Peyer's patch (tissue), 4 donors: ENCODE measurements at places on chromosomes 13 and 19.

GRCh38 chr19:50750010-50750409 is 20.3 kb upstream of the GPR32 start:
- no peaks in the 10 kb centered on the region for H3K27me3 ChIP-seq
- H3K27ac ChIP-seq, result no peak overlapping the region
- no peaks in the 10 kb centered on the region for H3K36me3 ChIP-seq
- H3K4me1 ChIP-seq, result no peaks in the 10 kb centered on the region
- no peak overlapping the region for H3K4me3 ChIP-seq

DNA sequence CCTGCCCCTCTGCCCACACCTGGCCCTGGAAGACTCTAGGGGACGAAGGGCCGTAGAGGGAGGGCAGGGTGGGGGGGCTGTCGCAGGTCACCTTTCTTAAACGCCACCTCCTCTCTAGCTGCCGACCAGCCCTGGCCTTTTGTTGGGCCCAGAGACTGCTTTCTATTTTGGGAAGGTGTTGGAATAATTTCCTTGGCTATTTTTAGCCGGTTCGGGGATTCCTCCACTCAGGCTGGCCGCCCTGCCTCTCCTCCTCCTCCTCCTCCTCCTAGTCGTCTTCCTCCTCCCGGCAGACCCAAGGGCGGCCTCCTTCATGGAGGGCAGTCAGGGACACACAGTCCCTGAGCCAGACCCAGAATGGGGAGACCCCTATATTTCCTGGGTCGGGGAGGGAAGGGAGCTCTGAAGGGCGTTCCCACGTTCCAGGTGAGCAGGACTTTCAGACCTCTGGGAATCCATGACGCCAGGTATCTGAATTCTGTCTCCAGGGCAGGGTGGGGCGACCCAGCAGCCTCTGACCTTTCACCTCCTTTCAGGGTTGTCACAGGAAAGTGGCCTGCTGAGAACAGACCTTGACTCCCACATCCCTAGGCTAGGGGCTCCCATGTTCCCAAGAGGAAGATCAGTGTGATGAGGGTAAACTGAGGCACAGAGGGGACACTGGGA is 19.9 kb downstream of the GADD45B start:
- peak; percentile 67 for DNase-seq
- H3K4me1 ChIP-seq, result peaks cover 18% of the 10 kb centered on the region
- peak overlapping the region; percentile 43 for H3K4me3 ChIP-seq

GRCh38 chr13:26909477-26909876 is 148.9 kb upstream of the GPR12 start:
- no peaks in the 10 kb centered on the region for H3K4me1 ChIP-seq
- no peaks in the 10 kb centered on the region for H3K36me3 ChIP-seq

- H3K4me3 ChIP-seq, result no peak overlapping the region
- H3K36me3 ChIP-seq, result no peaks in the 10 kb centered on the region
- DNase-seq, result no peak
- no peak overlapping the region for H3K27ac ChIP-seq
Measured at GRCh38 chr19:21593934-21594820, 88.8 kb downstream of the ZNF429 start.

GRCh38 chr13:34167347-34167746 is 349.4 kb downstream of the RFC3 start:
- no peak overlapping the region for H3K27ac ChIP-seq
- no peaks in the 10 kb centered on the region for H3K4me1 ChIP-seq
- no peaks in the 10 kb centered on the region for H3K36me3 ChIP-seq
- no peak for DNase-seq

DNA sequence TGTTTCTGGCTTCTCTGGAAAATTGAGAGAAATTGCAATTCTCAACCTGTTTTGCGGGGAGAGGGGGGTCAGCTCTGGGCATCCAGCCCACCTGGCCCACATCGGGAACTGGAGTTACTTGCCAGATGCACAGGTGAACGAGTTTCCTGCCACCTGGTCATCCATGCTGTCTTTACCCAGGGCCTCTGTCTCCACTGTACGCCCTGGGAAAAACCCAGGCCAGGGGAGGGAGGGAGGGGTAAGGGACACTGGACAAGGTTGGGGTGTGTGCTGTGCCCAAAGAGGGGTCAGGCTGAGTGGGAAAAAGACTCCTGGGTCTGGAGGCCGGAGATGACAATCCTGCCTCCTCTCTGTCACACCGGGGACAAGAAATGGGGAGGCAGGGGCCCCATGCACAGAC is 307.6 kb downstream of the ZNF536 start:
- no peaks in the 10 kb centered on the region for H3K27me3 ChIP-seq
- no peak overlapping the region for H3K4me3 ChIP-seq
- H3K4me1 ChIP-seq, result no peaks in the 10 kb centered on the region
- no peak for DNase-seq
- H3K36me3 ChIP-seq, result no peaks in the 10 kb centered on the region
- H3K27ac ChIP-seq, result no peak overlapping the region

DNA sequence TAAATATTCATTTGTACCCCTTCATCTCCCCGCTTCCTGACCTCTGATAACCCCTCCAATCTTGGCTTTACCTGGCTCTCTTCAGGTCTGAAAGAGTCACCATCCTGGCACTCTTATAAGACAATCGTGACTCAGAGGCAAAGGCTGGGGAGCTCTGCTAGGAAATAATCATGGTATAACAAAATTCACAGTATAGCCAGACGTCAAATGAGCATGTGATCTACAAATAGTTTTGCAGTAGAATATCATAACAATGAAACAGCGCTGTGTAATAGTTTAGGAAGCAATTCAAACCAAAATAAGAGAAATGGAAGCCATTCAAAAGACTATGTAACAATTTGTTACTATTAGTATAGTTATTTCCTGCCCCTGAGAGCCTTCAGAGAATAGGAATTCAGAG is 34.2 kb downstream of the RXFP2 start:
- H3K27ac ChIP-seq, result no peak overlapping the region
- H3K27me3 ChIP-seq, result no peaks in the 10 kb centered on the region
- H3K4me3 ChIP-seq, result no peak overlapping the region
- no peak for DNase-seq
- H3K4me1 ChIP-seq, result no peaks in the 10 kb centered on the region

DNA sequence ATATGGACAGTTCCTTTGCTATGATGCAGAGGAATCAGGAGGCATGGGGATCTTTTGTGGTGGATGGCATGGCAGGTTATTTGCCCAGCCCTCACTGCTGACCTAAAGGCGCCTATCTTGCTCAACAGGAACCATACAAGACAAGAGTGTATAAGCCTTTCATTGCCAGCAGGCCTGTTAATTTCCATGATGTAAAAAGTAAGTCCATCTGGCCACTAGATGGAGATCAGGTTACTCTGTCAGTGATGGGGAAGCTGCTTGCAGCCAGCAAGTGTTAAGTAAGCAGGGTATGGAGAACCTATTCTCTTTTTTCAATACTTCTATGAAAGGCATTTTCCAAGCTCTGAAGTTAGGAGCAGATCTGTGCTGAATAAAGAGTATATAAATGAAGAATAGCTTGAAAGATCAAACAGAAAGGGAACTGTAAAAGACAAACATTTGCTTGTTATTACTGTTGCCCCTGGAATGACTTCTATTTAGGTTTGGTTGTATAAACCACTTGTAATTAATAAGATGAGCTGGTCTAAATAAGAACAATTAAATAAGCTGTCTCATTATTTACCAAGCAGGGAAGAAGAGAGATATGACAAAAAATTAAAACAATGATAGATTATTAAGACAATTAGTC is 210.9 kb downstream of the RGCC start:
- H3K27me3 ChIP-seq, result no peaks in the 10 kb centered on the region
- H3K27ac ChIP-seq, result no peak overlapping the region
- H3K36me3 ChIP-seq, result no peaks in the 10 kb centered on the region
- H3K4me3 ChIP-seq, result no peak overlapping the region

DNA sequence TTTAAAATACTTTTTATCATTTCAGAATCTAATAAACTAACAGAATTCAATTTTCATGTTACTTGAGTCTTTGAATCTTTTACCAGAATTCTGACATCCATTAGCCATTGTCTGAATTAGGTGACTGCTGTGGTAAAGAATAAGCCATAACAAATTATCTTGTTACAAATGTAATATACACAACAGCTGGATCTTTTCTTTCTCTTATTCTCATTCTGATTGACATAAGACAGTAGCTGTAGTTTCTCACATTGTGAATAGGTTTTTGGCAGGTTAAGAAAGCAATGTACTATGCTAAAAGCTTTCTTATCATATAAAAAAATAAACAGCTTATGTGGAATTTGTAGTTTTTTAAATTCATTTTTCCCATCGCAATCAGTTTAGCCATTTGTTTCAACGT is 734.0 kb upstream of the PCDH9 start:
- no peaks in the 10 kb centered on the region for H3K4me1 ChIP-seq
- DNase-seq, result no peak
- no peak overlapping the region for H3K4me3 ChIP-seq
- H3K36me3 ChIP-seq, result no peaks in the 10 kb centered on the region

- H3K4me1 ChIP-seq, result no peaks in the 10 kb centered on the region
- no peaks in the 10 kb centered on the region for H3K27me3 ChIP-seq
- H3K4me3 ChIP-seq, result no peak overlapping the region
- H3K36me3 ChIP-seq, result peaks cover 71% of the 10 kb centered on the region
Measured at GRCh38 chr13:75855216-75855615, 219.1 kb downstream of the LMO7 start.

DNA sequence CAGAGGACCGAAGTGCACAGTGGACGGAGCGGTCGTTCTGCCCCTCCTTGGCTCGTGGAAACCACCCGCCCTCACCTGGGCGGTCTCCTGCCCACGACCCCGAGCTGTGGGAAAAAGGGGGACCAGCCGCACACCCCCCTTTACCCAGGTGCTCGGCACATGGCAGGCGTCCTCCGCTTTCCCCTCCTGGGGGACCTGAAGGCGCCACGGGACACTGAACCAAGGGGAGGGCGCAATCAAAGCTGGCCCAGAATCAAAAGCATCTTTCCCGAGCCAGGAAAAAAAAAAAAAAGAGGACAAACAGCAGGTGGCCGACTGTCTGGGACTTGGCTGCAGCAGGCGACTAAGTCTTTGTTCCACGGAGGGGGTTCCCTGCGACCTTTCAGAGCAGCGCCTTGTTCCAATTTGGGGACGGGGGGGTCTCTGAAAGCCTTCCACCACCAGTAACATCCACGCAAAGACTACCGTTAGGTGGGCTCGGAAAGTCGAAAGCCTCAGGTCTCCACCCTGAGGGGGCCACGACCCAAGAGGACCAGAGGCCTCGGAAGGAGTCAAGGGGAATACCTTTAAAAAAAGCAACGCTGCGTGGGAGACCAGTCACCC is 1.1 kb downstream of the MBD3 start:
- peak overlapping the region; percentile 98 for H3K27ac ChIP-seq
- DNase-seq, result peak; percentile 49
- H3K36me3 ChIP-seq, result no peaks in the 10 kb centered on the region
- peaks cover 14% of the 10 kb centered on the region for H3K4me1 ChIP-seq
- peak overlapping the region; percentile 74 for H3K4me3 ChIP-seq

- no peaks in the 10 kb centered on the region for H3K36me3 ChIP-seq
- peak overlapping the region; percentile 82 for H3K4me3 ChIP-seq
- H3K27ac ChIP-seq, result peak overlapping the region; percentile 83
- H3K4me1 ChIP-seq, result no peaks in the 10 kb centered on the region
Measured at GRCh38 chr19:29212356-29212647, 649 bp downstream of the UQCRFS1 start.

- H3K4me3 ChIP-seq, result no peak overlapping the region
- DNase-seq, result no peak
- no peaks in the 10 kb centered on the region for H3K36me3 ChIP-seq
- H3K4me1 ChIP-seq, result no peaks in the 10 kb centered on the region
- H3K27ac ChIP-seq, result no peak overlapping the region
- no peaks in the 10 kb centered on the region for H3K27me3 ChIP-seq
Measured at GRCh38 chr13:101185606-101186005, 230.7 kb downstream of the NALCN start.

- no peaks in the 10 kb centered on the region for H3K27me3 ChIP-seq
- no peak overlapping the region for H3K27ac ChIP-seq
- H3K4me1 ChIP-seq, result no peaks in the 10 kb centered on the region
Measured at GRCh38 chr19:8044018-8044417, 8.5 kb upstream of the CCL25 start.

DNA sequence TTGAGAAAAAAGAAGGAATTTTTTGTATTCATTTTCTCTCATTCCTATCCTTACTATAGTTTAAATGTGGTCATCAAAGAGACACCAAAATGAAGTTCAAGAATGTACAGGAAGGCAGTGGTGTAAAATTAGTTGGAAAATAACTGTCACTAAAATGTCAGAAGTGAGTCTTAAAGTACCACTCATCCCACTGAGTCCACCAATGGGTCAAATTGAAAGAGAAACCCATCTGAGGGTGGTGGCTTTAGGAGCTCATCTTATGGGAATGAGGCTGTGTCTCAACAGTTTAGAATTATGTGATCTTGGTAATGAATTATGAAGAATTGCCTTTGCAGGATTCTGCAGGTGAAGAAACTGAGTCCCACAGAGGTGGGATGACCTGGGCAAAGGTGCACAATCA is 403.5 kb downstream of the FGF9 start:
- no peaks in the 10 kb centered on the region for H3K4me1 ChIP-seq
- no peak for DNase-seq
- H3K36me3 ChIP-seq, result no peaks in the 10 kb centered on the region
- H3K27me3 ChIP-seq, result no peaks in the 10 kb centered on the region

DNA sequence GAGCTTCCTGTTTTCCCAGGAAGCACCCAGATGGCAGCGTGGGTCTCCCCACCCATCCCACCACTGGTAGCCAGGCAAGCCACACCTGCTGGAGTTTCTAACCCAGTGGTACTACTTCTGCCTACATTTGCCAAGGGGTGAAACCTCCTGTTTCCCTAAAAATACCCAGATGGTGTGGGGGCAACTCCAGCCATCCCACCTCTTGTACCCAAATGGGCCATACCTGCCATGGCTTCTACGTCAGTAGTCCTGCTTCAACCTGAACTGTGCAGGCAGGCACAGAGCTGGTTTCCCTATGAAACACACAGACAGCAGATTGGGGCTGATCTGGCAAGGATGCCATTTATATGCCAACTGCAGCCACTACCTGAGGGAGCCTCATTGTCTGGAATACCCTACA is 809.4 kb upstream of the MIR17HG start:
- H3K4me1 ChIP-seq, result no peaks in the 10 kb centered on the region
- no peaks in the 10 kb centered on the region for H3K27me3 ChIP-seq
- H3K27ac ChIP-seq, result no peak overlapping the region
- DNase-seq, result no peak
- H3K36me3 ChIP-seq, result no peaks in the 10 kb centered on the region
